ENCODE measurements at places on chromosomes 2 and 18.

- DNase-seq: no peak
Observed at GRCh38 chr2:181517685-181518301, 60.6 kb downstream of the ITGA4 start.

DNA sequence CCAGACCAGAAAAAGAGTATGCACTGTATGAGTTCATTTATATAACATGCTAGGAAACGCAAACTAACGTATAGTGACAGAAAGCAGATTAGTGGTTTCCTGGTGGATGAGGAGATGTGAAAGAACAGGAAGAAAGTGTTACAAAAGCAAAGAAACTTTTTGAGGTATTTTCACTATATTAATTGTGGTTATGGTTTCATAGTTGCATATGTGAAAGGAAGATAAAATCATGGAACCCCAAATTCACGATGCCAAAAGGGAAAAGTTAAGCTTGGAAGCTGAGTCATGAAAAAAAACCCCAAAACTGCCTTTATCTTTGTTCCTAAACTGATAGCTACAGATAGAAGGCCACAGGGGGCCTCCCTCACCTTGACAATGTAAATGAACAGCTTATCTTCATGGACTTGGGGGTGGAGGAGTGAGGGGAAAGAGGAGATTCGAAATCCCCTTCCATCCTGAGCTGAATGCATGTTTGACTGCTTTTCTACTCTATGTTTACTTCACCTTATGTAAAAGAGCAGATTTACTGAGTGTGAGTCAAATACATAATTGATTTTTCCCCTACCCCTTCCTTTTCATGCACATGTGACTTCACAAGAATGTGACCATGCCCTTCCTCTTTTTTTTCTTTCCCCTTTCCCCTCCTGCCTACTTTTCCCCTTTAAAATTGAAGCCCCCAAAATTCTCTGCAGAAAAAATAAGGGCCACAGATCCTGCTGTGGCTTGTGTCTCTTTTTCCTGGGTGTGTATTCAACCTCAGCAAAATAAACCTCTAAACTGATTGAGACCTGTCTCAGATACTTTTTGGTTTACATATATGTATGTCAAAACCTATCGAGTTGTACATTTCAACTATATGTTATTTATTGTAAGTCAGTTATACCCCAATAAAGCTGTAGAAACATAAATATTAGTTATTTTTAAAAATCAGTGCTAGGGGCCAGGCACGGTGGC, 100.1 kb upstream of the TLK1 start:
- no peak for DNase-seq

DNA sequence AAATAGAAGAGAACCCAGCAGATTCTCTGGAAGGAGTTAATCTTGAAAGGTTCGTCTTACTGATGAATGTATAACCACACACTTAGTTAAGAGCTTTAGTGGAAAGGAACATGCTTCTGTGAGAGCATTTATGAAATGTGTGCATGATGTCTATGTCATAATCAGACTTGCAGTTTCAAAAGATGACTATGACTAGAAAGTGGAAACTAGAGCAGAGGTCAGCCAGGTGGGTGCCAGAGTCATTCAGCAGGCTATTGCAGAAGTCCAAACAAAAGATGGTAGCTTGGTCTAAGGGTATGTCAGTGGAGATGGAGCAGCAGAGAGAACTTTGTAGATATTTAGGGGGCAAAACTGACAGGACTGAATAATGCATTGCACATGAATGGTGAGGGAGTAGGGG, 825.8 kb downstream of the DCC start:
- no peak for DNase-seq

DNA sequence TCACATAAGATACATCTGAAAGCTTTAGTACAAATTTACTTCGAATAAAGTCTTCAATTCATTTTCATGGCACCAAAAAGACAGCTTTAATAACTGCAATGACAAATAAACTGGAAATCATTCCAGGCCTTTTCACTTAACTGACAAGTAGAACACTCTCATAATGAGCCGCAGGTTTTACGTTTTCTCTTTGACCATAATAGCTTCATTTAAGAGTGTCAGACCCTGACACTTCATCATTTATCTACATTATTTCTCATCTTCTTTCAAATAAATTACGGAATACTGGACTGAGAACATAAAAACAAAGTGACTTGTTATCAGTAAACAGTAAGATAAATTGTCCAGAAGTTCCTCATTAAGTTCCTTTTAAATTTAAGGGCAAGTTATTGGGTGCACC, 1252.9 kb upstream of the ACVR2A start:
- DNase-seq: no peak

DNA sequence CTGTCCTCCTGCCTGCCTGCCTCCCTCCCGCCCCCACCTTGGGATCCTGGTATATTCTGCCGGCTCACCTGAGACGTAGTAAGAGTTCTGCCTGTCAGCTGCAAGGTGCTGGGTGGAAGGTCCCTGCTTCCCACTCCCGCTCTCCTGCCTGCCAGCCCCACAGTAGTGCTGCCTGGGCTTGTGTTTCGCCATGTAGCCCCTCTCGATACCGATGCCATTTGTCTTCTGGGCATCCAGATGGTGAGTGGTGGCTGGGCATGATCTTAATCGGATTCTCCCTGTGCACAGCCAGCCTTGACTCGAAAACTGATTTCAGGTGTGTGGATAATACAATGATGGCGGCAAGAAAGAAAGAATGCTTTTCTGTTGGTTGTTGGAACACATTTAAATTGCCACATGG, 184.9 kb downstream of the AGAP1 start:
- no peak for DNase-seq

DNA sequence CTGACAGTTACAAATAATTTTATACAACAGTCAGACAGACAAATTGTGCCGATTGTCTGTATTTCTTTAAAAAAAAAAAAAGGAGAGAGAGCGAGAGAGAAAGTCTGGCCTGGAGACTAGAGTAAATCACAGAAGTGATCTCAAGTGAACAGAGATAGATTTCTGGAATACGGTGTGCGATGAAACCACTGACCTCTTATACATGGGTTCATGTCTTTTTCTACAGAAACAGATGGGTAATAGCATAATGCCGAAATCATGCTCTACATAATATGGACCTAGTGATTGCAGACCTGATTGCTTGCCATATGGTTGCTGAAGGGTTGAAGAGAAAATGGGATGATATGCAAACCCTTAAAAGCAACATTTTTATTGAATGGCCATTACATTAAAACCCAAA, 403.3 kb upstream of the FANCL start:
- DNase-seq: no peak

- no peak for DNase-seq
Observed at GRCh38 chr18:45254709-45255082, 360.6 kb upstream of the SLC14A2 start.

DNA sequence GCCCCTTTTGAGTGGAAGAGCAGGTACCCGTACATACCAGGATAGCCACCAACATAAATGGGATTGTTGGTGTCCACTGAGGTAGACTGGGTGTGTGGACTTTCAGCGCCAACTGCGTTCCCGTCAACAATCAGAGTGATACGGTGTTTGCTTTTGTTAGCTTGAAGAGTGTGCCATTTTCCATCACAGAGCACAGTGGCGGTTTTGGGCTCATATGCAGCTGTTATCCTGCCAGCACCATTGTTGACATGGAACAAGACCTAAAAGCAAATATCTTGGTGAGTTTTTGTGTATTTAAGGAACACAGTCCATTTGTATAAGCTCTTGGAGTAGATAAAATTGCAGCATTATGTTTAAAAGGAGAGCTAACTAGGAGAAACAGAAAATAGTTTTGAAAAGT, 174.5 kb downstream of the LAMA1 start:
- no peak for DNase-seq

DNA sequence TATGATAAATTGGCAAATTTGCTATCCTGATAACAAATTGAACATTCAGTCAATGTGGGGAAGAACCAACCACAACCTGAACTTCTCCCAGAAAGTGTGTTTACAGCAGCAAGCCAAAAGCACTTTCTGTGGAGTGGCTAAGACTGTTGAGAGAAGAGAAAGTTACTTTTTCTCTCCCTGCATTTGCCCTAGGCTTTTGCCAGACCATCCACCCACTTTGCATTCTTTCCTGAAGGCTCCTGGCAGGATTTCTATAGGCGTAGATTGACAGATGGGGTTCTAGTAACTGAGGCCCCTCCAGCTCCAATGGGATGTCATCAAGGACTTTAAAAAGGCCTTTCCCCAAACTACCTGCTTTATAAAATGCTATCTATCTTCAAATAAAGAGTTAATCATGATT, 215.2 kb downstream of the GULP1 start:
- no peak for DNase-seq

- peak; percentile 70 for DNase-seq
Observed at GRCh38 chr2:230885463-230886130, 20.9 kb downstream of the ITM2C start.

GRCh38 chr2:11309706-11310105, 34.7 kb downstream of the ROCK2 start:
- no peak for DNase-seq

DNA sequence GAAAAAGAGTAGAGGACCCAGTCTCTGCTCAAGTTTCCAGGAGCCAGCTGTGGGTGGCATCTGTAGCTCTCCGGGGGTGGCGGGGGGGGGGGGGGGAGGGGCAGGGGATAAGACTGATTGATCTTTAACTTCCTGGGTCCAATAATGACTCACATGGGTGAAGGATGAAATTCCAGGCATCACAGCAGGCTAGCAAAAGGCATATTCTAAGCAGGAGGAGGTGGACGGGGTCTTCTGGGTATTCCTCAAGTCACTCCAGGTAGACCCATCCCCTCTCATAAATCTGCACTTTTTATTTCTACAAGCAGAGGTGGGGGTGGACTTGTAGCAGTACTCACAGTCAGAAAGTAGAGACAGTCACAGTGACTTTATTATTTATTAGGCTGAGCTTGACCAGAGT, 85.5 kb upstream of the TMEM247 start:
- no peak for DNase-seq

DNA sequence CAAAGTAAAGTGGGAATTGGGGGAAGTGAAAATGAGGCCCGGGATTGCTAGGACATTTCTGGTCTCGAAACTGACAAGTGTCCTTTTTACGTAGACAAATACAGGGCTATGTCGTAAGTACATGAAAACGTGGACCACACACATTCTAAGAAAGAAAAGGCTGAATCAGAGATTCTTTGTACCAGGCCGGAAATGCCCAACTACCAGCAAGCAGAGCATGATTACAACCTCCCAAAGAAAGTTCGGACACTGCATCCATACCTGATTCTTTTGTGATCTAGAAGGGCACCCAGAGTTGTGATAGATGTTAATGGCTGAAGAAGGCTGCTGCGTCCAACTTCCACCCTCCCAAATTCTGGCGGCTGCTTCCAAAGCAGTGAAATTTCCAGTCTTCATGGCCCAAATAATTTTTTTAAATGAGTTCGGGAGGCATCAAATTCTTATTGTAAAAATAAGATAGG, 1.7 kb downstream of the RBMS1 start:
- DNase-seq: no peak

GRCh38 chr2:150019063-150019462, 431.5 kb upstream of the MMADHC start:
- no peak for DNase-seq

GRCh38 chr2:175282300-175282699, 100.8 kb upstream of the ATP5MC3 start:
- DNase-seq: peak; percentile 42

DNA sequence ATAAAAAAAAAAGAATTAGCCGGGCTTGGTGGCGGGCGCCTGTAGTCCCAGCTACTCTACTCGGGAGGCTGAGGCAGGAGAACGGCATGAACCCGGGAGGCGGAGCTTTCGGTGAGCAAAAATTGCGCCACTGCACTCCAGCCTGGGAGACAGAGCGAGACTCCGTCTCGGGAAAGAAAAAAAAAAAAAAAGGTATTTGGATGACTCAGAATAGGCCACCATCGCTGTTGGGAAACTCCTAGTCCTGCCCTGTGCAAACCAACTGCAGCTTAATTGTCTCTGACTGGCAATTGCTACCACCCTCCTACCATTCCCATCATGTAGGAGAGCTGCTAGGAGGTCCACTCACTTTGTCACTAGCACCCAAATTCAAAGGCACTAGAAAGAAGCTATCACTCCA, 43.5 kb downstream of the ATP8B1 start:
- DNase-seq: no peak

DNA sequence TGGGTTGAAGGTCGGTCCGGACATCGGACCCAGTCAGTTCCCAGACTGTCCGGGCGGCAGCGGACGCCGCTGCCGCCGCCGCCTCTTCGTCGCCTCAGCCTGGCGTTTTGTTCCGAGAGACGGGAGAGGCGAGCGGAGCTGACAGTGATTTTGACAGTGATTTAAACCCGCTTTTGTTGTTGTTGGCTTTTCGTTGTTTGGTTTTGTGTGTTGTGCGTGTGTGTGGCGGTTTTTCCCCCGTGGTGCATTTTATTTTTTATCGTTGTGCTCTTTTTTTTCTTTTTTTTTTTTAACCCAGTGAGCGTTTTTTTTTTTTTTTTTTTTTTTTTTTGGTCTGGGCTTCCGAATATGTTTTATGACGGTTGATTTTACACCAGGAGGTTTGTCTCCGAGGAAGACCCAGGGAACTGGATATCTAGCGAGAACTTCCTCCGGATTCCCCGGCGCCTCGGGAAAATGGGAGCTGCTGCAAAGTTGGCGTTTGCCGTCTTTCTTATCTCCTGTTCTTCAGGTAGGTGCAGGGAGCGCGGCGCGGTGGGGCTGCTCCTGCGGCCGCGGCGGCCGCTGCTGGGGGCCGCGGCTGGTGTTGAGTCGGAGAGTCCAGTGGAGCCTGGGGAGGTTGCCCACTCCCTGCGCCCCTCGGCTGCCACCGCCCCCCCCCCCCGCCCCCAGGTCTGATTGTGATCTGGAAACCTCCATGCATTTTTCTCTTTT, at the start of gene ACVR2A:
Gene ACVR2A (plus strand): TSS at position 333 of the 714 bp plus-strand sequence. CDS start 124 bp downstream, at position 457.
- DNase-seq: peak; percentile 9

- DNase-seq: no peak
Observed at GRCh38 chr2:162230761-162231160, 12.5 kb downstream of the FAP start.

GRCh38 chr2:78992451-78992806, 33.1 kb upstream of the REG3G start:
- no peak for DNase-seq

GRCh38 chr2:104853534-104854497, at the start of gene POU3F3:
TSS of gene POU3F3 (plus strand) at chr2:104854115. CDS start at chr2:104855511, 1,396 bp downstream.
- peak; percentile 87 for DNase-seq

DNA sequence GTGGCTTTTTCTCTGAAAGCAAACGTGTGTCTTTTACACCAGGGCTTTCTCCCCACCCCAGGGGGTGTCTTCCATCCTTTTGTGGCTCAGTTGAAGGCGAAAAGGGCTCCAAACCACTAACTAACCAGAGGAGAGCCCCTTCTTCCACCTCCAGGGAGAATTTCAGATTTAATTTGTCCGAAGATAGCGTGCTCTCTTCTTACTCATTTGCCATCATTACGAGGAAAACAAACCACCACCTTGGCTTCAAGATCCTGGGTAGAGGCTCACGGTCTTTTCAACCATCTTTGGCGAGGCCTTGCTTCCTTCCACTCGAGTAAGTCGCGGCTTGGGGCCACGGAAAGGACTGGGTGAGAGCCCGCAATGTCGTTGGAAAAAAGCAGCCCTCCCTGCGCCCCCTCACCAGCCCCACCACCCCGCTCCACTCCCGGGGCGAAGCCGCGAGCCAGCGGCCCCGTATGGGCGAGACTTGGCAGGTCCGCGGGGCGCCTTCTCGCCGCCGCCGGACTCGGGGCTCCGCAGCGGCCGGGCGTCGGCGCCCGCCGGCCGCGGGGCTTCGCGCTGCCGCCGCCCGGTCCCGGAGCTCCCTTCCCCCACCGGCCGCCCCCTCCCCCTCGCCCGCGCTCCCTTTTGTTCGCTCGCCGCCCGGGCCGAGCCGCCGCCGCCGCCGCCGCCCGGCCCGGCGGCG, 1.7 kb upstream of the ZNF532 start:
- peak; percentile 66 for DNase-seq

- no peak for DNase-seq
Observed at GRCh38 chr2:16181062-16181740, 240.9 kb downstream of the MYCN start.

Data from COR-L47 (cell line).